Putamen (tissue), 1 donor: ENCODE measurements at places on chromosomes 4 and X.

DNA sequence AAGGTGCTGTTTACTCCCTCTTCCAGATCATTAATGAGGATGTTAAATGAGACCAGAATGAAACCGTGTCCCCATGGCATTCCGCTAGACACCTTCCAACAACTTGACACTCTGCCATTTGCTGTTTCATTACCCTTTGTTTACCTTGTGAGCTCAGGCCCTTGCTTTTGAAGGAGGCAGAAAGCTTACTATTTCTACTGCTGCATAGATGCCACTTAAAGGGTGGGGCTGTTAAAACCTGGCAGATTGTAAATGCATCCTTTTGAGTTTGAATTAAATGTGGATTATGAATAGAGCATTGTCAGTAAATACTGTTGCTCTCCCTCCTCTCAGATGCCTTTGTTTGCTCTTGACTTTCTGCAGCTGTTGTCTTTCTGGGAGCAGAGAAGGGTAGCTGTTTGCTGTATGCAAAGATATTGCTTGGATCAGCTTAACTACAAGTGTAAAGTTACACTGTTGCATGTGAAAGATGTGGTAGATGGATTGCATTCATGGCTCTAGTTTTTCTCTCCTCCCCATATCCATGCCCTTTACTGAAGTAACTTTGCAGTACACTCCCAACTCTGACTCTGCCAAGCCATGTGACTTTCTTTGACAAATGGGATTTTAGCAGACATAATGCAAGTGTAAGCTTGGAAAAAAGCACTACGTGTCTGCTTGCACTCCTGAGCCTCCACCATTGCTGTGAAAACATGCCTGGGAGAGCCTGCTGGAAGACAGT, 75.0 kb upstream of the DHX15 start:
- DNase-seq, result peak; percentile 87

DNA sequence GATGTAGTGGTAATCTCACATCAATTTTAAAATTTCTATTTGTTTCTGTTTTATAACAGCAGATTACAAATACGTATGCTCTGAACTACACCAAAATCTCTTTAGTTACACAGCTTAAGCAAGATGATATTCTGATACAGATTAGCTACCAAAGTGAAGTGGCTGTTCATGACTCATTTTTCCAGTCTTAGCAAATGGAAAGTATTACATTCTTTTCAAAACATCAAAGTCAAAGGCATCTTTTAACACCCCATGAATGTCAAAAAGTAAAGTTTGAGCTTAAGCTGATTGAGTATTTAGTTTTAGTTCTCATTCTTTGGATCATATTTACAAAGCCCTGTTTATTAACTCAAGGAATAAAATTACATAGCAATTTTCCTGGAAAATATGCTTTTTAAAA, 6.6 kb upstream of the HPGDS start:
- DNase-seq, result no peak

- DNase-seq, result no peak
These were observed 416.6 kb upstream of the MAGEB18 start for GRCh38 chrX:25721564-25721963.

DNA sequence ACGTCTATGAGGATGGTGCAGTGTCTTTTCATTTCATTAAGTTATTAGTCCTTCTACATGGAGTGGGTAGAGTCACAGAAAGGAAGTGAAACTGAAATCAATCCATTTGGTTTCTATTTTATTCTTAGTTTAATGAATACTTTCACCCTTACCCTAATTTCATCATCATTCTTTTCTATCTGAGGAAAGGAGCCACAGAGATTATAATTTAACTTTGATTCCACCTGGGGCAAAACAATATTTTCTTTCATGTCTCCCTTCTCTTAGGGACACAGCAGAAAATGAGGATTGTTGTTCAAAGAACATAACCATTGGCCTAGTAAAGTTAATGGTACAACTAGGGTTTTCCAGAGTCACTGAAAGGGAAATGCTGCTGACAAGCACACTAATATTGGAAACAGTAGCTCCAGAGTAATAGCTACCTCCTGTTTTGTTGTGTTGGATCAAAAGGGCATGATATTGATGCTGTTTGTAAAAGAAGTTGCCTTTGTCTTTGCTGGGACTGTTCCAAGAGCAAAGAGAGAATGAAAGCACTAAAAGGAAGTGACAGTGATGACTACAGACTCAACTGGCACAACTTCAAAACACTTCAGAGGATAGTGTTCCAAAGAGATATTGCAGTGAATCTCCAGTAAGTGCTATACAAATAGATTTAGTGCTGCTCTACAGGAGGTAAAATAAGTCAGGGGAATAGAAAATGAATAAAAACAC, 247.1 kb upstream of the PITX2 start:
- DNase-seq, result no peak

GRCh38 chr4:3766785-3767569, 792 bp downstream of the ADRA2C start:
- DNase-seq, result no peak

DNA sequence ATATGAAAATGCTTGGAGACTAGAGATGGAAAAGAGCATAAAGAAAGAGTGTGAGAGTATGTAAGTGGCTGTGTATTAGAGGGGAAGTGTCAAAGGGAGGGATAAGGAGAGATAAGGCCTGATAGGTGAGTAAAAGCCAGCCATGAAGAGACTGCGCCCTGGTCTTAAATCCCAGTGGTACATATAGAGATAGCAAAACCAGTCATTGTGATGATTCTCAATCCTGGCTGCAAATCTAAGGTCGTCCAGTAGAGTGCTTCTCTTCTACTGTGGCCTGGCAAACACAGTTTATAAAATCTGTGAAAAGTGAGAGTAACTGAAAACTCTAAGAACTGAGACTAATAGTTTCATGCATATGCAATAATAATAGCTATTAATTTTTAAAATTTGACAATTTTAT, 86.9 kb downstream of the MAB21L2 start:
- no peak for DNase-seq

DNA sequence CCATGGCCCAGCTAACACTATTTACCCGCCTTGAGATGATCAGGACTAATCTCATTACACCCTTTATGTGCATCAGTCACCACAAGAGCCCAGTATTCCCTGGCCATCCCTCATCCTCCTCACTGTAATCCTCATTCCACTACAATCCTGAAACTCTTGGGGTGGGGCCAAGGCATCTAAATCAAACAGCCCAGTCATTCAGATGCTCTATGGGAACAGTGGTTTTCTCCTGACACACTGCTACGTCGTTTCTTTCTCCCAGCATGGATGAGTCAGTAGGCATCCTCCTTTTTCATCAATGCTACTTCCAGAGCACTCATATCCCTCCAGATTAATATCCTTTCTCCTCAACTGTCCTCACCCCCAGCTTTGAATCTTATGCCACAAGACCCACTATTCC, 5.6 kb downstream of the SDAD1 start:
- no peak for DNase-seq

- no peak for DNase-seq
These were observed 166.7 kb upstream of the SH3RF1 start for GRCh38 chr4:169437299-169438047.

DNA sequence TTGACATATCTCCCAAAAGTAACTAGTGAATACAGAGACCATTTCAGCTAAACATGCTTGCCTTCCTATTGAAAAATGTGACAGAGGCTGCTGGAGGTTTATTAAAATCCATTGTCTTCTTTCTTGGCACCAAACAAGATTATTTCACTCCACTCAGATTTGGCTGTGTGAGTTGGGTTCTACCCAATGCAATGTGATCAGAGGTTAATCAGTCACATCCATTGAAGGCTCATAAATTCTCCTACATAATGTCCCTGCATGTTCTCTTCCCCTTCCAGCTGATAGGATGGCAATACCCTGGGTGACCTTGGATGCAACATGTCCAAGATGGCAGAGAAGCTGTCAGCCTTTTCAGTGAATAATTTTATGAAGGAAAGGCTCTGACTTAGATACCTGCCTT, 54.5 kb downstream of the TKTL2 start:
- DNase-seq, result no peak

- DNase-seq, result no peak
These were observed 39.8 kb upstream of the VCX3A start for GRCh38 chrX:6574762-6575161.

DNA sequence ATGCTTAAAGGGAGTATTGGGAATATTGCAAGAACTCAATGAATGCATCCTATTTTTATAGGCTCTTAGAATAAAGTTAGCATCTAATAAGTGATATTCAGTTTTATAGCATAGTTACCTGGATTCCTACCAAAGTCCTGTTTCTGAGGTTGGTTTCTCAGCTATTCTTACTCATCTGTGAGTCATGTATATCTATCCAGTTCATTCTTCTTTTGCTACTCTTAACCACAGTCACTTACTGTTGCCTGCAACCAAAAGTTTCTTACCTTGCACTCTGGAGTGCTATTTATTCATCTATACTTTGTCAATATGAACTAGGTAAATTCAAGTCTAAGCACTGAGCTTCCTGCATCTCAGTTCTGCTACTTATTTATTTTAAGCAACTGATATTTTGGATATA, 322.5 kb downstream of the HS3ST1 start:
- no peak for DNase-seq

DNA sequence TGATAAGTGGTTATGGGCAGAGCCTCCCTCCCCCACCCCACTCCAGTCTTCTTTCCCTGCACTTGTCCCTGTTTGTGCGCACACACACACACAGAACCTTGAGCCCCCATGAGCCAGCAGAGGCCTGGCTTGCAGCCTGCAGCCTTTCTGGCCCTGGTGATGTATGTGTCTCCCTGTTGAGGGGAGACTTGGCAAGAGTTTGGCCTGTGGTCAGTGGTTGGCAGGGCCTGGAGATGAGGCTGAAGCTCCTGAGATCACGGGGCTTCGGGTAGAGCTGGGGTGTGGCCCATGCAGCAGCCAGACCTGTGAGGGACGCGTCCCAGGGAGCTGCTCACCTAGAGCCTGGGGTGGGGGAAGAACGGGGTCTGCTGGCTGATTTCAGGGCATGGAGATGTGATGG, 2.3 kb downstream of the GPR173 start:
- DNase-seq, result no peak

DNA sequence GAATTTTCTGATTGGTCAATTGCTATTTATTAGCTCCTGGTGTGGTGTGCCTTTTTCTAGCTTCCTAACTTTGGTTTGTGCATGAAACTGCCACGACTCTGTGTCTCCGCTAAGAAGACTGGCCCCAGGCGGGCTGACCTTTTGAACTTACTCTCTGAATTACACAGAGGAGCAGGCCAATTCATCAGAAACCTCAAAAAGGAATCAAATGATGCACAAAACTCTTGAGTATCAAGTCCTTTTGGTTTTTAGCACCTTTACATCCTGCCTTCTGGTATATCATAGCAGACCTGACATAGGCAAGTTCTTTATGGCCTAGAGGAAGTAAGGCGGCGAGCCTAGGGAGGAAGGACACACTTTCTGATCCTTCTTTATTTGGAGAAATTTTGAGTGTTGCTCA, 17.6 kb downstream of the TKTL1 start:
- DNase-seq, result no peak

DNA sequence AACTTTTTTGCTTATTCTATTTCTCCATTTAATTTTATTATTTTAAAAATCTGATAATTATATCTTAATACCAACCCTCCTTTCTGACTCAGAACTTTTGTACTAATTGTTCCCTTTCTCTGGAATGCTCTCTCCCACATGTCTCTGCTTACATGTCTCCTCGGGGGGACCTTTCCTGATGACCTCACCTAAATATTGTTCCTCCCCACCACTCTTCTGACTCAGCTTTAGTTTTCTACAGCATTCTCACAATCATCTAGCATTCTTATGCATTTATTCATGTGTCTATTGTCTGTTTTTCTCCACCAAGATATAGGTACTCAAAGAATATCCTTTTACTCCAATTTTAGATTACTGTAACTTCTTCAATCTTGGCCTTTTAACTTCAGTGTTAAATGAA, 128.7 kb downstream of the MSL3 start:
- DNase-seq, result no peak

DNA sequence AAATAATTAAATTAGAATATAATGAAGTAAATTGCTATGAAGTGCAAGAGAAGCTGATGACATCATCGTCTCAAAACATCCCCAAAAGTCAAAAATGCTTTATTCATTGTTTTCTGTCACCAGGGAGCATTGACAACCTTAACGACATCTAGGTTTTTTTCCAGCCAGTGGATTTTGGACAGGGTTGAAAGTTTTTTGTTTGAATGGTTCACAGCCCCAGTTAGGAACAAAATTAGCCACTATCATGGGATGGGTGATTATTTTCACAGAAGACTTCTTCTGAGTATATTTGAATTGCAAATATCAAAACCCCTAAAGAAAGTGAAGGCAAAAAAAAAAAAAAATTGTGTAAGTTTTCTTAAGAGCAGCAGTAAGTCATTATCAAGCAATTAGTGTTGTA, 826.1 kb downstream of the STPG2 start:
- DNase-seq, result no peak

DNA sequence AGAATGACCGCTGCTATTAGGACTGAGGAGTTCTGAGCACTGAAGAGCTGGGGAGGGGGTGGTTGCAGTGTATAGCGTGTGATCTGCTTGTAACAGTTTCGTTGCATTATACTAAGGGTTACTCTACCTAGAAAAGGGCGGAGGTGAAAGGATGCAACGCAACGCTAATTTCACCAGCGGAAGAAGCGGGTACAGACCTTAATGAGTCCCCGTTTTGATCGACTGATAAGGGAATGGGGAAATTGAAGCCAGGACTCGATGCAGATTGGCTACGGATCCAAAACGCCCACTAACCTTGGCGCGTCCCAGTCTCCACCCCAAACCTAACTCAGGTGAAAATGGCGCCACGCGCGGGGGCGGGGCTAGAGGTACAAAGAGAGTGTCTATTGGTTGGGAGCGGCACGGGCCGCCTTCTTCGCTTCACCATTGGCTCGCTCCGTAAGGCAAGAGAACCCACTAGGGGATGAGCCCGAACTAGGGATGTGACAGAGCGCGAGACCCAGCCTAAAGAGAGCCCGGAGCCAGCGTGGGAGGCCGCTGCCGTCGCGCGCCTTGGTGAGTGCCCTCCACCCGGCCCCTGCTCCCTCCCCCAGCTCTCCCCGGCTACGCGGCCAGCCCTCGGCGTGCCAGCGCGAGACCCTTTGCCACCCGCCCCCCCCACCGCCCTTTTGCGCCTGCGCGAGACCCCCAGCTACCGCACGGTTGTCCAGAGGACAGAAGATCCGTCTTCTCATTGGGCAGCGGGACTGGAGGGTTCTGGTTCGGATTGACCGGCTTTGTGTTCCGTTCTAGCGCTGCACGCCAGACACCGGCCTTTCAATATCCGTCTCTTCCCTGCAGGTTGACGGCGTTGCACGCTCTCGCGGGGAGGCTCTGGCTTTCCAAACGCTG, at the start of gene EBP:
Gene EBP (plus strand): TSS at position 456 of the 891 bp plus-strand sequence. CDS start 1,964 bp downstream, outside the sequence.
- DNase-seq, result peak; percentile 84

- no peak for DNase-seq
These were observed at the start of gene UGT2A3 for GRCh38 chr4:68951078-68951805. UGT2A3 (minus strand) TSS chr4:68951804; CDS start chr4:68951760, 44 bp downstream.

GRCh38 chr4:103054030-103054429, 22.5 kb downstream of the SLC9B2 start:
- no peak for DNase-seq

GRCh38 chr4:183397741-183398297, 46.6 kb upstream of the CDKN2AIP start:
- DNase-seq, result no peak

DNA sequence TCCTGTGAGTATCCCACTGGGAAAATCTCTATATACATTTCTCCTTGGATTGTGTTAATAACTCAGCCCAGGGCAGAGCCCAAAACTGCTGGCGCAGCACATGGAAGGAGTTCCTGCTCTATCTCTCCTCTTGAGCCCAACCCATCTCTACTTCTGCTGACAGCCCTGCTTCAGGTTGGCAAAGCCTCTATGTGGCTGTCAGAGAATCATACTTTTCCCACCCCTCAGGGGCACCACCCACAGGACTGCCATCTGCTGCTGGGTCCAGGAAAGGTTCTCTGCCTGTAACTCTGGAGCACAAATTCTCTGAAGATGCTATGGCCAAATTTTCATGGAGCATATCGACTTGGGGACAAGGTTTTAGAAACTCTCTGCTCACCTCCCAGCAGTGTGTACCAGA, 278.5 kb upstream of the EMCN start:
- DNase-seq, result no peak
